Peyer's patch (tissue), 4 donors: ENCODE measurements at places on chromosomes 6 and 20. TPM values are rescaled to one million over a fixed set of nuclear protein-coding genes. Genes with fewer than 3 reads are reported as not detected.

The SCUBE3 gene
- not detected for total RNA-seq

The BPIFA1 gene
- not detected for total RNA-seq

The ELOVL2 gene
- total RNA-seq, result 0.18 TPM

The OPRM1 gene
- total RNA-seq, result not detected

The CEP250 gene
- total RNA-seq, result 26.1 TPM

The KCNG1 gene
- total RNA-seq, result 17.7 TPM

The OXT gene
- not detected for total RNA-seq

The DDO gene
- 4.6 TPM for total RNA-seq

- DNase-seq, result no peak
- no peaks in the 10 kb centered on the region for H3K36me3 ChIP-seq
- no peaks in the 10 kb centered on the region for H3K4me1 ChIP-seq
- H3K27me3 ChIP-seq, result no peaks in the 10 kb centered on the region
- H3K27ac ChIP-seq, result no peak overlapping the region
These were observed 8.6 kb downstream of the CDC40 start for GRCh38 chr6:110188791-110189190.

DNA sequence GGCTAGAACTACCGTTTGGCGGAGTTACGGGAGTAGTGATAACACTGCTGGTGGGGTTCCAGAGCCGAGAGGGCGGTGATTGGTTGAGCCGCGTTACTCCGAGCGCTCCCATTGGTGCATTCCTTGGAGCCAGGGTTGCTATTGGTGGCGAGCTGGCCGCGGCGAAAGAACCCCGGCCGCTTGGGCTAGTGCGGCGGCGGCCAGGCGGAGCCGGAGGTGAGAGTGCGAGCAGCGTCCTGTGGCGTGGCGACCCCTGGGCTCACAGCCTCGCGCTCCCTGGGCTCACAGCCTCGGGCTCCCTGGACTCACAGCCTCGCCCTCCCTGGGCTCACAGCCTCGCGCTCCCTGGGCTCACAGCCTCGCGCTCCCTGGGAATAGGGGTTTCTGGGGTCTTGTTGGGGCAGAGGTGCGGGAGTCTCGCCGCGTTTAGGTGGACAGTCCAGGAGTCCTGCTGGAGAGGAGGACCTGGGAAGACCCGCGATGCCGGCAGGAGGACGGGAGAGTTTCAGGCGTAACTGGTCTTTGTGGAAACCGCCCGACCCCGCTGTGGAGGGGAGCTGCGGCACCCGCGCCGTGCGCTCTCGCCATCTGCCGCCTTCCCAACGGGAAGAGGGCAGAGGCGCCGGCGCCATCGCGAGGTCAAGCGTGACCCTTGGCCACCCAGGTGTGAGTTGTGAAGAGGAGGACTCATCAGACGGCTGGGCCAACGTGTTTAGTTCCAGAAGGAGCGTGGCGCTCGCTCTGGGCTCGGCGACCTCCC is 12.2 kb downstream of the PRDM13 start:
- no peak overlapping the region for H3K4me3 ChIP-seq
- no peak for DNase-seq
- H3K27me3 ChIP-seq, result peaks cover 31% of the 10 kb centered on the region
- H3K27ac ChIP-seq, result no peak overlapping the region

DNA sequence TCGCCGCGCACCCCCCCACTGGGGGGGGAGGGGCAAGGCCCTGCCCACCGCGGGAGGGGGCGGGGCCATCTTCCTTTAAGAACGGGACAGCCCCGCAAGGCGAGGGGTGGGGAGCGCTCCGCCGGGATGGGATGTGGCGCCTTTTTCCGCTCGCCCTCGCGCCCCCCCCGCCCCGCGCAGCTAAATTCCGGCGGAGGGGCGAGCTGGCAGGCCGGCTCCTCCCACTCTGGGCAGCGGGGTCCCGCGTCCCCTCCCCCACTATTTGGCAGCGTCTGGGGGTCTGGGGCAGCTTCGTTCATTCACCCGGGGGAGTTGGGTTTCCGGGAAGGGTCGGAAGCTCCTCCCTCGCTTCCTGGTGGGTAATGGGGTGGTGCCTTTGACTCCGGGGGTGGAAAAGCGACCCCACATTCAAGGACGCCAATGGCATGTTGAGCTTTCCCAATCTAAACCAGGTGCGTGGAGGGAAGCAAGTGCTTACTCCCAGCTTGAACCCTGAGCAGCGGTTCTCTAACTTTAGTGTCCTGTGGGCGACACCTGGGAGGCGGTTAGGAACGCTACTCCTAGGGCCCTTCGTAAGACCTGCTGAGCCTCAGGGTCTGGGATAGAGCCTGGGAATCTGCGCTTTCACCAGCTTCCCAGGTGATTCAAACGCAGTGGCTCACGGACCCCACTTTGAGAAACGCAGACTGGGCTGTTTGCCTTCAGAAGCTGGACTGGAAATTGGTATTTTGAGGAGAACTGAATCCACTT is 927 bp downstream of the ASXL1 start:
- H3K27ac ChIP-seq, result peak overlapping the region; percentile 98
- peak; percentile 89 for DNase-seq
- no peaks in the 10 kb centered on the region for H3K36me3 ChIP-seq
- peak overlapping the region; percentile 88 for H3K4me3 ChIP-seq
- H3K27me3 ChIP-seq, result no peaks in the 10 kb centered on the region
- H3K4me1 ChIP-seq, result peaks cover 14% of the 10 kb centered on the region

- no peak for DNase-seq
- H3K27ac ChIP-seq, result no peak overlapping the region
- H3K4me1 ChIP-seq, result no peaks in the 10 kb centered on the region
- H3K36me3 ChIP-seq, result no peaks in the 10 kb centered on the region
- no peaks in the 10 kb centered on the region for H3K27me3 ChIP-seq
These were observed 4.0 kb downstream of the RNF24 start for GRCh38 chr20:4011226-4011975.

- no peaks in the 10 kb centered on the region for H3K4me1 ChIP-seq
- DNase-seq, result no peak
- H3K4me3 ChIP-seq, result no peak overlapping the region
- peaks cover 10% of the 10 kb centered on the region for H3K36me3 ChIP-seq
- no peaks in the 10 kb centered on the region for H3K27me3 ChIP-seq
These were observed 36.5 kb upstream of the MPC1 start for GRCh38 chr6:166419286-166419685.

DNA sequence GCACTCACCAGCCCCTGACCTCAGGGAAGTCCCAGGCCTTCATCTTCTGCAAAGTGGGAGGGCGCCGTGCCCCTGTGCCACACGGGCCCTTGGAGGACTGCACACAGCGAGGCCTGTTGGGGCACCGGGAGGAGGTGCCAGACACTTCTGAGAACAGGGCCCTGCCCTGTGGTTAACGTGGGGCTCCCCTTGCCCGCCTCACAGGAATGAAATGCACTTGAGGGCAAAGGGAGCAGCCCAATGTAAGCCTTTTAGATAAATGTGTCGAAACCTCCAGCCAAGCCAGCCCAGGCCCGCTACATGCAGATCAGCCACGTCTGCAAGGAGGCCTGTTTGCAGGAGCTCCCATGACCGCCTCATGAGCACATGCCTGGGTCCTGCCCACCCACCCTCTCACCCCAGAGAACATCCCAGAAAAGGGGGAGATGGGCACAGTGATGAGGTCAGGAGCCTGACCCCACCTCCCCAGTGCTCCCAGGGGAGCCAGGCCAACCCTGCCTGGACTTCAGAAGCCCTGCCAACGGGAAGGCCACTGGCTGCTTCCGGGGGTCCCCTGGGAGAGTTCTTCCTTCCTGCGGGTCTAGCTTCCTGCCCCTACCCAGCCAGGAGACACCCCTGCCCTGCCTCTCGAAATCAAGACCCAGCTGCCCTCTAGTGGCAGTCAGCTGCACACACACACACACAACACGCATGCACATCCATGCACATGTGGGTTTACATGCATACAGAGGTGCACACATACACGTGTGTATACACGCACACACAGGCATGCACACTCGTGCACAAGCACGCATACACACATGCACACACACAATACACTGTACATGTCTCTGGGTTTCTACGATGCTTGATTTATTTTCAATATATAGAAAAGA is 178.7 kb downstream of the TAF4 start:
- H3K36me3 ChIP-seq, result no peaks in the 10 kb centered on the region
- peak; percentile 55 for DNase-seq
- H3K27me3 ChIP-seq, result no peaks in the 10 kb centered on the region
- no peak overlapping the region for H3K27ac ChIP-seq
- H3K4me1 ChIP-seq, result no peaks in the 10 kb centered on the region

GRCh38 chr20:38173237-38174156 is 8.4 kb upstream of the TGM2 start:
- no peaks in the 10 kb centered on the region for H3K4me1 ChIP-seq
- H3K27ac ChIP-seq, result no peak overlapping the region
- no peaks in the 10 kb centered on the region for H3K27me3 ChIP-seq
- no peak overlapping the region for H3K4me3 ChIP-seq
- no peak for DNase-seq

DNA sequence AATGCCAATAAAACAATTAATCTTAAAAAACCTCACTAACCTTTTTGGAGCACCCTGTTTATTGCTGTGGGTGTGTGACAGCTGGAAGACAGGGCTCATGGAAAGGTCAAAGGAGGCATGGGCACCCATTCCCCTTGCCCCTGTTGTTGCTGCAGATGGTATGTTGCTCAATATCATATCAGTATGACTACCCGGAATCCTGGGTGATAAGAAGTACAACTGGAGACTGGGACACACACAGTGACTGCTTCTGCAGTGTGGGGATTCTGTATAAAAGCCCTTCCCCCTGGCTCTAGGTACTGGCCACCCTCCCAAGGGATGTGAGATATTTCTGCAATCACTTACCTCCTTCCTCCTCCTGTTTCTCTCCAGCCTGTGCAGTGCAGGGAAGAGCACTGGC is 47.3 kb upstream of the IL20RA start:
- no peaks in the 10 kb centered on the region for H3K36me3 ChIP-seq
- DNase-seq, result peak; percentile 78
- no peaks in the 10 kb centered on the region for H3K4me1 ChIP-seq

GRCh38 chr6:116314218-116314617 is 34.5 kb upstream of the TSPYL1 start:
- no peaks in the 10 kb centered on the region for H3K36me3 ChIP-seq
- no peaks in the 10 kb centered on the region for H3K4me1 ChIP-seq
- DNase-seq, result no peak
- no peaks in the 10 kb centered on the region for H3K27me3 ChIP-seq
- no peak overlapping the region for H3K4me3 ChIP-seq

- H3K27ac ChIP-seq, result peak overlapping the region; percentile 28
- H3K4me3 ChIP-seq, result no peak overlapping the region
- H3K4me1 ChIP-seq, result no peaks in the 10 kb centered on the region
These were observed 24.7 kb upstream of the ASXL1 start for GRCh38 chr20:32333181-32333987.

- no peaks in the 10 kb centered on the region for H3K27me3 ChIP-seq
- DNase-seq, result peak; percentile 87
- H3K4me3 ChIP-seq, result no peak overlapping the region
- no peaks in the 10 kb centered on the region for H3K4me1 ChIP-seq
These were observed 105.4 kb downstream of the PERP start for GRCh38 chr6:138001750-138002349.

GRCh38 chr20:3277686-3278465 is 38.9 kb upstream of the SLC4A11 start:
- no peak for DNase-seq
- no peaks in the 10 kb centered on the region for H3K27me3 ChIP-seq
- no peak overlapping the region for H3K27ac ChIP-seq
- peaks cover 7% of the 10 kb centered on the region for H3K36me3 ChIP-seq

DNA sequence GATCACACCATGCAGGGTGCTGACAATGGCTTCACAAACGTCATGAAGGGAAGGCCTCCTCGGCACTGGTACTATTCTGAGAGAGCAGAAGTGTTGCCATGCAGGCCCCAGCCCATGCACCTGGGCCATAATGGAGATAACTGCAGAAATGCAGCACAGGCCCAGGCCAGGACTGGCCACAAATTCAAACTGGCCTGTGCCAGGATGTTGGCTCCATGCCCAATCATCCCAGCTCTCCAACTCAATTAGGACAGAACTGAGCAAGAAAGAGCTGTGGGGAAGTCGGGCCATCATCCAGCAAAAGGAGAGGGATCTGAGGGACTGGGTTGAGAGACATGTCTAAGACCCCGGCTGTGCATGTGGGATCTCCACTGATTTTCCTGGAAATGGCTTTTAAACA is 48.9 kb upstream of the SYNDIG1 start:
- H3K4me3 ChIP-seq, result no peak overlapping the region
- DNase-seq, result no peak
- H3K4me1 ChIP-seq, result no peaks in the 10 kb centered on the region
- no peaks in the 10 kb centered on the region for H3K36me3 ChIP-seq
- no peaks in the 10 kb centered on the region for H3K27me3 ChIP-seq
- no peak overlapping the region for H3K27ac ChIP-seq

GRCh38 chr6:26017632-26017966 is 55.0 kb downstream of the TRIM38 start:
- no peak for DNase-seq
- H3K27me3 ChIP-seq, result no peaks in the 10 kb centered on the region
- H3K27ac ChIP-seq, result no peak overlapping the region
- no peaks in the 10 kb centered on the region for H3K4me1 ChIP-seq
- no peak overlapping the region for H3K4me3 ChIP-seq

DNA sequence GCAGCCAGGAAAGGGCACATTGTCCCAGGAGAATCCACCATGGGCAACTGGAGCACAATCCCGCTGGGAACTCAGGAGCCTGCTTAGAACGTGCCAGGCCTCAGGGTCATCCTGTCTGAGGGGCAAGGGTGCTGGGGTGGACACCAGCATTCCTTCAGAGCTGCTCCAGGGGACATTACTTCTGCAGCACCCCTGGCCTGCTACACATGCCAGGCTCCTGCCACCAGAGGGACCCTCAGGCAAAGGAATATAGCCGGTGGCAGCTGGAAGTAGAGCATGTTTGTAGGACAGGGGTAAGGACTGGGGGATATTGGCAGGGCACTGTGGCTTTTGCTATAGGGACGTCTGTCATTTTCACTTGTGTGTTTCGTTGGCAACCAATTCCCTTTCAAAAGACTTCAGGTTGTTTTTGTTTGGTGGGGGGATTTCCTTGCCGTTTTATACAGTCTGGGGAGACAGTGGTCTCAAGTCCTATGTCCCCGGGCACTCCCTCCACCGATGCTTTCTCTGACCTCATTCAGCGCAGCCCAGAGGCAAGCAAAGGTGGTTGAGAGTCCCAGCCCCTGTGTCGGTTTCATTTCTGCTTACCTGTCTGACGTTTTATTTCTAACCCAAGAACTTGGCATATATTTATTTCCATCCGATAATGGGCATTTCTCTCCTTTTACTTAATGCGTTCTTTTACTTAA is 130.8 kb downstream of the JPH2 start:
- no peaks in the 10 kb centered on the region for H3K36me3 ChIP-seq
- no peaks in the 10 kb centered on the region for H3K4me1 ChIP-seq
- peak; percentile 48 for DNase-seq
- H3K27ac ChIP-seq, result no peak overlapping the region
- no peak overlapping the region for H3K4me3 ChIP-seq
- H3K27me3 ChIP-seq, result no peaks in the 10 kb centered on the region

- H3K4me3 ChIP-seq, result no peak overlapping the region
- no peaks in the 10 kb centered on the region for H3K36me3 ChIP-seq
- no peak overlapping the region for H3K27ac ChIP-seq
- H3K27me3 ChIP-seq, result no peaks in the 10 kb centered on the region
- DNase-seq, result no peak
- H3K4me1 ChIP-seq, result no peaks in the 10 kb centered on the region
These were observed 279.1 kb downstream of the UTRN start for GRCh38 chr6:144564202-144564601.
